ENCODE measurements at places on chromosomes 1 and 21.
A peak's percentile ranks its signal among the peaks of the same experiment; 100 is the strongest.

DNA sequence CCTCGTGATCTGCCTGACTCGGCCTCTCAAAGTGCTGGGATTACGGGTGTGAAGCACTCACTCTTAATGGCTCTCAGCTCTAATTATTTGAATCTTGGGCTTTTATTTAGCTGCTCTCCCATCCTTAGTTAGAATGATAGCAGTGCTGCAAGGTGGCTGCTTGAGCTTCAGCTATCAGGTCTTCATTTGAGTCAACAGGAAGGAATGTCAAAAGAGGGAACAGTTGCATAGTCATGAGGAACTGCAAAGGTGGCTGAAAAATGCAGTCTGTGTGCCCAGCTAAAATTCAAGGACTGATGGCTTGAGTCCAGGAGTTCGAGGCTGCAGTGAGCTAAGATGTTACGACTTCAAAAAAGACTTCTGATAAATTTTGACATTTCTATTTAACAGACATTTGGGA, 55.6 kb downstream of the UCK2 start:
- no peak for DNase-seq

- DNase-seq = no peak
Observed at GRCh38 chr1:155037851-155038441, 4.3 kb downstream of the DCST1 start.

DNA sequence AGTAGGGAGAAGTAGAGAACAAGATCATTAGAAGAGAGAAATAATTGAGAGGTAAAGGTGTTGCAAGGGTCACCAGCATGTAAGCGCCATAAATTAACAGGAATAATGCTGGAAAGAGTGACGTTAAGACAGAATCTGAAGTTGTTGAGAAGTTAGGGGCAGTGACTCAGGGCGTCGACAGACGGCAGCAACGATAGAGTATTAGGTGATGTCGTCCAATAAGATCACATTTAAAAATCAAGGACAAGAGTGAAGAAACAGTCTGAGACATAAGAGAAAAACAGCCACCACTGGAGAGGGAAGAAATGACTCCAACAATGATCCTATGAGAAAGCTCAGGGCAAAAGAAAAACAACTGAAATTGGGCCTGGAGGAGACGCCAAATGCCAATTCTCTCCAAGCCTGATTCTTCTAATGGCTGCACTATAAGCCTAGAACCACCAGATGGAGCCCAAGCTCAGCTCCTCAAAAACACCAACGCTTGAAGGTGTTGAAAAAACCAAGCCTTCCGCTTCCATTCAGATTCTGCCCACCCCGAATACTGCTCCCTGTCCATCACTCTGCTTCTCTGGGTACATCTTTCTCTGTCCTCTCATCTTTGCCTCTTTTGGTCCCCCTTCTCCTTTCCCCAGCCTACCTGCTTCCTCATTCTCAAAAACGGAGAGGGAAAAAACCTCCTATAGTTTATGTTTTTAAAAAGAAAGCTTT, 70.0 kb downstream of the LUZP1 start:
- DNase-seq = peak; percentile 76

DNA sequence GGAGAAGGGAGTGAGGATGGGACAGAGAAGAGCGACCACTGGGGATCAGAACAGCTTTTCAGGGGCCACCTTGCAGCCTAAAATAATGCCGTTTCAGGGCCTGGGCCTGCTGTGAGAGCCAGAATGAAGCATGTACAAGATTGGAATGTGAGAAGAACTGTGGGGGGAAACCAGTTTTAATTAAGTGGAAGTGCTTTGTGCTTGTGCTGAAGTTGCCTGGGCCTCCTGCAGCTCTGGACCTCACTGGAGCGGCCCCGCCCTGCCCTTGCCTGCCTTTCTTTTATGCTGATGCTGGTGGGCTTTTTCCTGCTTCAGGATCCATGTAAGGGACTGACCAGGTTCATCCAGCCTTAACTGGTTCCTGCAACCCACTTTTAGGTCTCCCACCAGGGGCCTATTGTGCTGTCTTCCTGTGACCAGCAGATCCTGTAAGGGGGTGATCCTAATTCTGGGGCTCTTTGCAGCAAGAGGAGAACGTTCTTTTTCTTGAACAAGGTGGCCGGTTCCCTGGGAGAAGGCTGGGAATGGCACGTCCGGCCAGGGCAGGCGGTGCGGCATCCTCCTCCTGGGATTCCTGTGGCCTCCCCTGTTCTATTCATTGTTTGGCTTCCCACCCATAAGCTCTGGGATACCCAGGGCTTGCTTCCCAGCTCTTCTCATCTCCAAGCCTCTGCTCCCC, 3.2 kb downstream of the C1orf226 start:
- DNase-seq = no peak

DNA sequence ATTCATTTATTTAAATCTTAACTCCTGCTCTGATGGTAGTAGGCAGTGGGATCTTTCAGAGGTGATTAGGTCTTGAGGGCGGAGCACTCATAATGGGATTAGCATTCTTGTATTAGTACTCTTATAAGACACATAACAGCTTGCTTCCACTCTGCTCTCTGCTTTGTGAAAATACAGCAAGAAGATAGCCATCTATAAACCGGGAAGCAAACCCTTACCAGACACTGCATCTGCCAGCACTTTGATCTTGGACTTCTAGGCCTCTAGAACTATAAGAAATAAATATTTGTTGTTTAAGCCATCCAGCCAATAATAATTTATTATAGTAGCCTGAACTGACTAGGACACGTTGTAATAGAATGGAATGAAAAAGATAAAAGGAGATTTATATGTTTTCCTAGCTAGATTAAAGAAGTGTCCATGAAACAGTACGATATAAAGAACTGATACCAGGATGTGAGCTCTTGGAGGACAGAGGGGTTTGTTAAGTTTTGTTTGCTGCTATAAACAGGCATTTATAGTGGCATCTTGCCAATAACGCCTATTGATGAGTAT, 869.9 kb downstream of the MRPL39 start:
- no peak for DNase-seq

DNA sequence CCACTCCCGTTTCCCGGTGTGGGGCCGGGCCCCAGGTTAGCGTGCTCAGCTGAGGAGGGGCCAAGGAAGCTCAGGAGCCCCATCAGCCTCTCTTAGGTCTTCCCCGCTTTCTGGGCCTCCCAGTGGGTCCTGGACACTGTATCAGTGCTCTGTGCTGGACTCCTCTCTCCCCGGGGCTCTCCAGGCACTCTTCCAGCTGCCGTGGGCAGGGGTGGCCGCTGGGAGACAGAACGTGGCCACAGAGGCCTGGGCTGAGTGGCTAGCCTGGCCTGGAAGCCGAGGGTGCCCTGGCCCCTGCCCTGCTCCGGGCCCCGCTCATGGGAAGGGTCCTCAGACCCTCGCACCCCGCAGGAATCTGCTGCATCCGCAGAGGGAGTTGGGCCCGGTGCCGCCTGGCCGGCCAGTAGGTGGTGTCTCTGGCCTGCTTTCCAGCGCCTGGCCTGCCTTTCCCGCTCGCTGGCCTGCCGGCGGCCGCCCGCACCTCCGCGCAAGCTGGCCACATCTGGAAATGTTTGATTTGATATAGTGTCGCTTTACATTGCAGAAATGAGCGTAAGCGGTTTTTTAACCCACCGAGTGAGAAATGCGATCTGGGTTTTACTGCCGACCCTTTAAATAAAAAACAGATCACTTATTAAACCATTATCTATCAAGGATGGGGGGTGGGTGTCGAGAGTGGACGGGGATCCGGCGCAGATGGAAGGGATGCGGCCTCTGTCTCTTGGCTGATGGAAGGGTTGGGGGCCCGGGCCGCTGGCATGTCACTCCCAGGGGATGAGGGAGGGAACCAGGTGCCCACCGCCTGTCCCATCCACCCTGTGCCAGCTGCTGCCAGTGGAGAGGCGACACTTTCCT, 74.4 kb upstream of the TTC34 start:
- no peak for DNase-seq

- DNase-seq = no peak
Observed at GRCh38 chr1:12359359-12360133, 129.7 kb downstream of the VPS13D start.

DNA sequence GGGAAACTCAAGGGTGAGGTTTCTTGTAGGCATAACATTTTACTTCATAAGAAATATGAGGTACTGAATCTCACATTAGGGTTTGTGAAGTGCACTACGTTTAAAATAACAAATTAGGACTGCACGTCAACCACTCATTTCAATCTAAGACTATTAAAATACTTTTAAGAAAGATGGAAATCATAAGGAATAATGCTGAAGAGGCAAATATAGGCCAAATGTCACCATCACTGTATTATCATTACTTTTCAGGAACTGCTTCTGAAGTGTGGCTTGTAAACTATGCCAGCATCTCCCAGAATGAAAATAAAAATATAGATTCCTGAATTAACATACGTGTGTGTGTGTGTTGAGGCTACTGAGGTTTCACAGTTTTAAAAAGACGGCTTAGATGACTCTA, 56.8 kb downstream of the INTS7 start:
- DNase-seq = no peak

- DNase-seq = no peak
Observed at GRCh38 chr1:18923756-18924211, 21.4 kb upstream of the ALDH4A1 start.

DNA sequence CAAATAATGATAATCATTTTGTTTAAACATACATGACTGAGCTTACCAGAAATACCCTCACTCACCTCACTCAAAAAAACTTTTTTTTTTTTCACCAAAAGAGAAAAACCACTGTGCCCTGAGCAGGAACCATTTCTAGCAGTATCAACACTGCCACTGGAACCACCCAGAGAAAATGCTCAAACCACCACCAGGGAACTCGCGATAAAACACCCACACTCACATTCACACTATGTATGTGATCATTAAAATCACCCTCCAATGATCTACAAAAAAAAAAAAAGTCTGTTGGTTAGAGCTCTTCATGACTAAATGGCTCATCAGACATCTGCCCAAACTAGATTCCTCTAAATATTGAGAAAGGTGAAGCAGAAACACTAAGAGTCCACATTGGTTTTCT, 11.5 kb downstream of the TIAM1 start:
- no peak for DNase-seq

GRCh38 chr1:29094954-29095353, 28.7 kb downstream of the TMEM200B start:
- DNase-seq = no peak

GRCh38 chr21:42983103-42983502, 8.7 kb downstream of the PKNOX1 start:
- peak; percentile 62 for DNase-seq

- DNase-seq = no peak
Observed at GRCh38 chr21:41406340-41406739, 19.7 kb upstream of the MX1 start.

- no peak for DNase-seq
Observed at GRCh38 chr1:114458237-114458777, 52.7 kb downstream of the TRIM33 start.

DNA sequence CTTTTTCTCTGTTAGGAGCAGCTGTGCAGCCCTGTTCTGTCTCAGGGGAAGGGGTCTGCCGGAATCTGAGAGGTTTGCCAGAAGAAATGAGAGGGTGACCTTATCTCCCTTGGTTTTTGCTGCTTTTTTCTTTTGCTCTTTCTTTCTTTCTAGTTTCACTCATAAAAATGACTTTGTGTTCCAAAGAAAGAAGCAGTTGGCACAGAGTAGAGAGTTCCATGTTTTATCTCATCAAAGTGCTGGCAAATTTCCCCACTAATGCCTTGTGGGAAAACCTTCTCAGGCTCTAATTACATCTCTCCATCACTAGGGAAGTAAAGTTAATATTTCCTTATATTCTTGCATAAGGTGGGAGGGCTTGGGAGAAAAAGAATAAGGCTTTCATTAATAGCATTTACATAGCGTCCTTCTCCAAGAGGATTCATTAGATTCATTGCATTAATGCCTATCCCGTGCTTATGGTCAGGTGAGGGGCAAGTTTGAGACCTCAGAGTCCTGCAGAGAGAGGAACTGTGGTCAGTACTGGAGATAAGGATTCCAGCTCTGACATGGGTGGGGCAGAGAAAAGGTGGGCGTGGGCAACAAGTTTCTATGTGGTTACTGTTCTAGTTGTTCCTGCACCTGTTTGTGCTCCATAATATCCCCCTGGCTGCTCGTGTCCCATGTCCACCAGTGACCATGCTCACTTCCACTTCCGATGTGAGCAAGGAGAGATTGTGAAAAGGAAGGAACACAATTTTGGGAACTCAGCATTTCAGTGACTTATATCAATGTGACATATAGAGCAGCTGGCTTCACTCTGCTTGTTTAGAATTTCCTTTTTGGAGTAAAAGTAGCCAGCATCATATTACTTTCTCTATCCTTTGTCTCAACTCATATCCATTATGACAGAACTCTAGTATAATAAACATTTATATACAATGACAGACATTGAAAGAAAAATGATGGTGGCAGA, 79.5 kb downstream of the DISC1 start:
- DNase-seq = no peak

DNA sequence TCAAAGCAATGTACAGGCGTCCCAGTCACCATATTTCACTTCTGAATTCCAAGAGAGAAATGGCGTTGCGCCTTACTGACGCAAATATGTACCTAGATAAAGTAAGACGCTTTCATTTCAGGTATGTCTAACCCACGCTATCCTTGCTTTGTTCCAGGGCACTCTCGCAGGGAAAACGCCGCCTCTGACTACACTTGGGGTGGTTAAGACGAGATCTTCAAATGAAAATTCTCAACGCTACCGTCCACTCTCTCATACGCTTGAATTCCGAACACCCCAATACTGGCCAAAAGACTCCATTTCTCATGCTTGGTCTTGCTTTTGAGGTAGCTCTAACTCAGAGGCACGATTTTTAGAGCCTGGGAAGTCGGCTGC, 736 bp upstream of the ZMPSTE24 start:
- DNase-seq = peak; percentile 67

DNA sequence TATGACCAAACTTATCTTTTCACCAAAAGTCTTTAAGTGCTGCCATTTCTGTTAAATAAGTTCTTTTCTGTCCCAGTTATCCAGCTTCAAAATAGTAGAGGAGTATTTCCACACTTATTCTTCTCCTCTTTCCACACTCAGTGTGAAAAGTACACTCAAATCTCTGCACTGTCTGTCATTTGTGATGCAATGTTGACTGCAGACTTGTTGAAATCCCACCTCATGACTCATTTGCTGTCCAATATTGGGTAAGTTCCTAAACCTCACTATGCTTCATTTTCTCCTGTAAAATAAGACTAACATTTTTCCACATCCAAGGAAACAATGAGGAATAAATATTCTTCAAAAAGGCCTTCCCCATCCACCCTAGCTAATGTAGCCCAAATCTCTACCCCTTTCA, 17.5 kb downstream of the LRRIQ3 start:
- no peak for DNase-seq

DNA sequence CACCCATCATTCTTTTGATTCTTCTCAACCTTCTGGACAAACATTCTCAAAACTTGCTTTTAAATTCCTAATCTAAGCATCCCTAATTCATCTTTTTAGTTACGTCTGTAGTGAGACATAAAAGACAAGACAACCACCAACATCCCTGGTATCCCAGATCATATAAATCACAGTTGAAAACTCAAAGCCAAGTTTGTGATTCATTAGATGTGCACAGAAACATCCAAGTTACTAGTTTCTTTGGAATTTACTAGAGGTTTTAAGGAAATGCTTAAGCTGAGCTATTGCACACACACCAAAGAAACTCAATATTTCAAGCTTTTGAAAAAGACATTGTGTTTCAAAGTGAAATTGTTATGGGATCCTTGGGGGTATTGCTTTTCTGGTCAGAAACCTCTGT, 47.6 kb downstream of the ATP6V1G3 start:
- DNase-seq = no peak

- no peak for DNase-seq
Observed at GRCh38 chr1:79974659-79975058, 968.1 kb upstream of the ADGRL4 start.

Measured in NCI-H69 (cell line).